ENCODE measurements at places on chromosomes 13 and 19.

DNA sequence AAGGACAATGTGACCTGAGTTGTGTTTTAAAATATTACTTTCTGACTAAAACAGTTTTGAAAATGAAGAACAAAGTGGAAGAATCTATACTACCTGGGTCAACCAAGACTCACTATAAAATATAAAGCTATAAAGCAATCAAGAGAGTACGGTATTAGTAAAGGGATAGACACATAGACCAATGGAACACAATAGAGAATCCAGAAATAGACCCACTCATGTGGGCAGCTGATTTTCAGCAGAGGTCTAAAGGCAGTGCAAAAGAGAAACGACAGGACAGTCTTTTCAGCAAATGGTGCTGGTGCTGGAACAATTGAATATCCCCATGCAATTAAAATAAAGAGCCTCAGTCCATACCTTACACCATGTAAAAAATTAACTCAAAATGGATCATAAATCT is 224.7 kb downstream of the RGCC start:
- no peak for ATAC-seq

GRCh38 chr13:112643759-112644459 is 45.9 kb upstream of the ATP11A start:
- ATAC-seq, result no peak

DNA sequence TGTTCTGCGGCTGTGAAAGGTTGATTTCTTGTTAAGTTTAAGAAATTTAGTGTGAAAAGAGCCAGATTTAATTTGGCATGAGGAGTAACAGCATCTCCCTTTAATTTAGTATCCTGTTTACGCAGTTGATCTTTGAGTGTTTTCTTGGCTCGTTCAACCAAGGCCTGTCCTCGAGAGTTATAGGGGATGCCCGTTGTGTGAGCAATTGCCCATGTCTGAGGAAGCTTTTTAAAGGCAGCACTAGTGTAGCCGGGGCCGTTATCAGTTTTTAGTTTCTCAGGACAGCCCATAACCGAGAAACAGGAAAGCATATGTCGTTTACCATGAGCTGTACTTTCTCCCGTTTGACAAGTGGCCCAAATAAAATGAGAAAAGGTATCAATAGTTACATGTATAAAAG is 47.5 kb upstream of the ZNF43 start:
- ATAC-seq, result no peak

DNA sequence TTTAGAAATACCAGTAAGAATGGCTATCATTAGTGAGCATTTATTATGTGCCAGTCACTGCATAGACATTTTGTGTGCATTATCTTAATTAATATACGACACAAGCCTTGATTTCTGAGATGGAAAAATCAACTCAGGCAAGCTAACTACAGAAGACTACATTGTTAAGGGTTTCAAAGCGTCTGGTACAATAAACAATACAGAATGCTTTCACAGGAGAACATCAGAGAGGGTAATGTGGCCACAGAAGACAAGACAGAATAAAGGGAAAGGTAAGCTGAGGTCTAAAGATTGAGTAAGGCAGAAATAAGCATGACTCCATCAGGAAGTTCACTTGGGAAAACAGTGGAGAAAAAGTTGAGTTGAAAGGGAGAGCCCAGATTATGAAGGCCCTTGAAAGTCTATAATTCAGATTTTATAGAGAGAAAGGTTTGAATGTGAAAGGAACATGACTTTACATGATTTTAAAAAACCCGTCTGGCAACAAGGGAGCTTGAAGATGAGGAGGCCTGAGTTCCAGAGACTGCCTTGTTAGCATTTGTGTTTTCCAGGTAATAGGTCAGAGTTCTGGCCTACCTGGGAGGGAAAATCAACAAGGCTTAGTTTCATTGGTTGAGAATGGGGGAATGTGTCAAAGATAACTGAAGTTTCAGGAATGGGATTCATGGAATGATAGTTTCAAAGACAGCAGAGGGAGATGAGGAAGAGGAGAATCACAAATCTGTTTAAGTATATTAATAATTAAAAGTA is 1.8 kb upstream of the MBNL2 start:
- no peak for ATAC-seq

- no peak for ATAC-seq
Observed at GRCh38 chr13:98181111-98181815, 4.2 kb upstream of the RNF113B start.

GRCh38 chr13:82847595-82847994 is 1034.7 kb downstream of the SLITRK1 start:
- ATAC-seq, result no peak

GRCh38 chr13:46361276-46361934 is 25.6 kb downstream of the RUBCNL start:
- no peak for ATAC-seq

DNA sequence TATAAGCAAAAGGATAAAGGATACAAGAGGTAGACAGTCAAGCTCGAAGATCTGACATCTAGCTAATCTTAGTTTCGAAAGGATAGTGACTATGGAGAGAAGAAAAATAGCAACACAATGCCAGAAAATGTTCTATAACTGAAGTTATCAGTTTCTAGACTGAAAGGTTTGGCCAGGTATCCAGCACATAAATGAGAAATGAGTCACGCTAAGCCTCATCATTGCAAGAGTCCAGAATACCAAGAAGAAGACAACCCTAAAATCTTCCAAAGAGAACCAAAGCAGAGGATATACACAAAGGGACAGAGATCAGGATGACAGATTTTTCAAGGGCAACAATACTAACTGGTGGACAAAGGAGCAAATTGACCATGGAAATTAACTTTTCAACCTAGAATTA is 237.0 kb downstream of the POSTN start:
- no peak for ATAC-seq

DNA sequence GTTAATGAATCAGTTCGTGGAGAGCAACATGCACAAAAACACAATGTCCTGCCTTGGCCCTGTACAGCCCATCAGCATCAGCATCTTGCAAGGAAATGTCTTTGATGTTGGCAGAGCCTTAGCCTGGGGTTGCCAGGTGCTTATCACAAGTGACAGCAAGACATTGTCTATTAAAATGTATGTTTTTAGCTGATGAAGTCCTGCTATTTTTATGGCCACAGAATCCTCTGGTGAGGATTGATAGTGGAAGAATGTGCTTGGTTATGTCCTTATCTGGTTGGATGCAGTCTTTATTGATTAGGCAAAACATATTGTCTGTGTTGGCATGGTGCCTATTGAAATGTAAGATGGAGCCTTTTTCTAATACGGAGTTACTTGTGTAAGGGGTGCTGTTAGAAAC is 1427.0 kb upstream of the MIR17HG start:
- ATAC-seq, result no peak

- ATAC-seq, result no peak
Observed at GRCh38 chr19:55132453-55133129, 15.2 kb upstream of the PPP1R12C start.

DNA sequence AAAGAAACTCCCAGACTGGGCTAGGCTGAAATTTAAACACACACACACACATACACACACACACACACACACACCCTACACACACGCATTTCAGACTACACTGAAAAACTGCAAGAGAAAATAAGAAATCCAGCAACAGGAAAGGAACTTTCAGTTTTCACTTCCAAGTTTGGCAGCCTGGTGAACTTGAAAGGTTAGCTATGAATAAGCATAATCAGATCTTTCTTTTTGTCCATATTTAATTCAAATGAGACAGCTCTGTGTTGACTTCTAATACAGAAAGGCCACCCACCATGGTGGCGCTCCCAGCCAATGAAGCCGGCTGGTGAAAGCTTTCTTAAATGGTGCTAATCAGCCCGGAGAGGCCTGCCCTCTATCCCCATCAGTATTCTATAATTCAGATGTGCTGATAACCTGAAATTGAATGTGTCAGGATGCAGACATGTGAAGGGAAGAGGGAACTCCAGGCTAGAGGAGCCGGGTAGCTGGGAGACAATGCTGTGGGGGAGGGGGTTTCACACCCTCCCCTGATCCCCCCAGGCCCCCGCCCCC is 108.3 kb upstream of the ZNF536 start:
- ATAC-seq, result no peak

DNA sequence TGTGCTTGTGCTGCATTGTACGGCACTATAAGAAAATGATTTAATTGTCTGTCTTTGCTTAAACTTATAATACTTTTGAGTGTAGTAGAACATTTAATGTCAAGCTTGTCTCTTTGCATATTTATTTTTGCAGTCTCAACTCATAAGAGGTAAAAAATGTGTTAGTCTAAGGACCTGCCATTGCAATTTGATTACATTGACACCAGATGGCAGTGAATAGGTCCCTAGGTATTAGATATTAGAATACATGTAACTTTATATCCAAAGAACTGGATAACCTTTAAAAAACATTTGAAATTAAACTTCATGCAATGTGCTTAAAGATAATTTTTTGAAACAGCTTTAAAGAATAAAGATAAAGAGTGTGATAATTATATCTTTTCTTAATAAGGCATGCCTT is 1421.3 kb downstream of the OLFM4 start:
- ATAC-seq, result no peak

DNA sequence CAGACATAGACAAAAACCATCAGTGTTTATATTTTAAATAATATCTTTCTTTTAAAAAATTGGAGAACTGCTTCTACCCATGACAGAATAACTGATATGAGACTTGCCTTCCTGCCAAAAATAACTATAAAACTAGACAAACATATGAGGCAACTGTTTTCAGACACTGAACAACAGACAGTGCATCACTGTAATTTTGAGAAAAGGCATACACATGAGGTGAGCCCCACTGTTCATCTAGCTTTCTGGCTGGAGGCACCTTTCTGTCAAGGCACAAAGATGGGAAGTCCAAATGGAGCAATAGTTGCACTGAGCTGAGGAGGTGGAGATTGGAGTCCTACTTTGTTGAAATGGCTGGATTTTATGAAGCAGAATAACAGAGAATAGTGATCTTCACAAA is 71.9 kb upstream of the ZNF507 start:
- ATAC-seq, result no peak

GRCh38 chr13:105050686-105051085 is 1484.8 kb downstream of the EFNB2 start:
- ATAC-seq, result no peak

GRCh38 chr13:67148161-67148571 is 82.0 kb downstream of the PCDH9 start:
- ATAC-seq, result no peak

DNA sequence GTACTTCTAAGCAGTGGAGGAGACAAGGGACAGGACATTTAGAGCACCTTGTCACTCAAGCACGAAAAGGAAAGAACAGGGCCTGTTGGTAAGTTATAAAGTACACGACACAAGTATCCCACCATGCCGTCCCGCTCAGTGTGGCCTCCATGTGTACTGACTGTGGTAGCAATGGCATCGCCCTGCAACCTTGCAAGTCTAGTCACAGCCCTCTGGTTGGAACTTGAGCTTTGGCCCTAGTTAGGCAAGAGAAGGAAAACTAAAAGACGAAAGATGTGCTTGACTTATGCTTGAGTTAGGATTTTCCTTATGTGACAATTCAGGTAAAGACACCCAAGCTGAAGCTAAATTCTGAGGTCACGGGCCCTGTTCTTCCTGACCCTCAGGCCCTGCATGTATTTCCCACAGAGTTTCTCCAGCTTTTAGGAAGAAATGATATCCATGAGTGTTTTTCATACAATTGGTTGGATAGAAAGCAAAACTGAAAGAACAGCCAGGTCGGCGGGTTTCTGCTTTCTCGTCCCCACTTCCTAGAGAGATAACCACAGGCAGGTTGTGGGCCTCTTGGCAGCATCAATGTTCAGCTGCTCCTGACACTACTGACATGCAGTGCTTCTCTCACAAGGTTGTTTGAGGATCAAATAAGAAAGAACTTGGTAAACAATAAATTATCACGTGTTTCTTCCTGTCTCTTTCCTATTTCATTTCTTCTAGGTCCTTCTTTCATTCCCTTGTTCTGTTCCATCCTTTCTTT is 216.2 kb downstream of the IRS2 start:
- ATAC-seq, result peak; percentile 74

- no peak for ATAC-seq
Observed at GRCh38 chr19:55333870-55334269, 5.8 kb upstream of the KMT5C start.

GRCh38 chr13:113155201-113155600 is 3.2 kb upstream of the PROZ start:
- ATAC-seq, result no peak

DNA sequence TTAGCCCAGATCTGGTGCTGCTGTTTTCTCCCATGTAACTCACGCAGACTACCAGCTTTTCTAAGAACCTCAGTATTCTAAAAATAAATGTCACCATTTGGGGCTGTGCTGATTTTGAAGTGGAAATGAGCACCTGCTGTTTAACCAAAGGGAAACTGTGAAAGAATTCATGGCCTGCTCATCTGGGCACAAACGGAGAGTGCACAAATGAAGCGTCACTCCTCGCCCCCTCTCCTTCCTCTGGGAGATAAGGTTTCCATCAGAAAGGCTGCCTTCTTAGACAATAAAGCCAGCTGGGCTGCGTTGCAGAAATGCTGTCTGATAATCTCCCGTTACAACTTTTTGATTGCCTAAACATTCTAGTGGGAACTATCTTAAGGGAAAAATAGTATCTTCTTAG is 73.7 kb upstream of the SLC15A1 start:
- ATAC-seq, result no peak

GRCh38 chr19:53076984-53077383 is 26.2 kb downstream of the ZNF160 start:
- no peak for ATAC-seq

DNA sequence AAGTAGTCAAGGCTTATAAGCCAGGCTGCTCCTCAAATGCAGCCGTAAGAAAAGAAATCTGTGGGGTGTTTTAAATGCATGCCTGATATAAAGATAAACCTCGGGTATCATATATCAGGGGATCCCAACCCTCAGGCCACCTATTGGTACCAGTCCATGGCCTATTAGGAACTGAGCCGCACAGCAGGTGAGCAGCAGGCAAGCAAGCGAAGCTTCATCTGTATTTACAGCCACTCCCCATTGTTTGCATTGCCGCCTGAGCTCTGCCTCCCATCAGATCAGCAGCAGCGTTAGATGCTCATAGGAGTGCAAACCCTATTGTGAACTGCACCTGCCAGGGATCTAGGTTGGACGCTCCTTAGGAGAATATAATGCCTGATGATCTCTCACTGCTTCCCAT is 233.5 kb upstream of the SERP2 start:
- no peak for ATAC-seq

DNA sequence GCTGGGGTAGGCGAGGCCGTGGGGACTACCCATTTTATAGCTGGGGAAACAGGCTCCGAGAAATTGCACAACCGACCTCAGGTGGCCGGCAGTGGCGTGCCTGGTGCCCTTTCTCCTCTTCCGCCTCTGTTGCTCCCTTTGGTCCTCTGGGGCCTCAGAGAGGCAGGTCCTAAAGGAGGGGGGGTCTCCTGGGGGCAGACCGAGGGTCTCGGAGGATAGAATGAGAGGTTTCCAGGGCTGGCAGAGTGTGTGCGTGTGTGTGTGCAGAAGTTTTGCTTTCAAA is 11.3 kb downstream of the STX10 start:
- no peak for ATAC-seq

- no peak for ATAC-seq
Observed at GRCh38 chr19:15779756-15780476, 7.5 kb upstream of the OR10H5 start.

DNA sequence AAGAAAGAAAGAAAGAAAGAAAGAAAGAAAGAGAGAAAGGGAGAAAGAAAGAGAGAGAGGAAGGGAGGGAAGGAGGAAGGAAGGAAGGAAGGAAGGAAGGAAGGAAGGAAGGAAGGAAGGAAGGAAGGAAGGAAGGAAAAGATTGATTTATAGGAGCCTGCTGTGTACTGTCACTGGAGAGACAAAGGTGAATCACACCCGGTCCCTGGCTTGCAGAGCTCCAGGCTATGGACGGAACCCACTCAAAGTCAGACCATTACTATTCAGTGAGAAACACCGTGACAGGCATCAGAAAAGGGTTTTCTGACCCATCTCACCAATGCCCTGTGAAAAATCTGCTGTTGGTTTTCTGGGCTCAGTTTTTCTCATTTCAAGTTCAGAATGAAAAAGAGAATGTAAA is 7.3 kb upstream of the CEACAM6 start:
- ATAC-seq, result no peak

All from activated T-helper 17 cell treated with anti-CD3 and anti-CD28 coated beads, Interleukin-2, amount 50 U/mL, for 72 hours (primary cell).